ENCODE measurements at places on chromosomes 3 and 15.

DNA sequence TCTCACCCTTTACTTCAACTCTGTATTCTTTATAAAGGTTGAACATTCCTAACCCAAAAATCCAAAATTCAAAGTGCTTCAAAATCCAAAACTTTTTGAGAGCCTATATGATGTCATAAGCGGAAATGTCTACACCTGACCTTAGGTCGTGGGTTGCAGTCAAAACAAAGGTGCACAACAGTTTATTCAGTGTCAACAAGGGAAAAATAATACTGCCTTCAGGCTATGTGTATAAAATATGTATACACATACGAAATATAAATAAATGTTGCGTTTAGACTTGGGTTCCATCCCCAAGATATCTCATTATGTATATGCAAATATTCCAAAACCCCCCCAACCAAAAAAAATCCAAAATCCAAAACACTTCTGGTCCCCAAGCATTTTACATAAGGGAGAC is 90.9 kb downstream of the STAG1 start:
- no peak for DNase-seq

DNA sequence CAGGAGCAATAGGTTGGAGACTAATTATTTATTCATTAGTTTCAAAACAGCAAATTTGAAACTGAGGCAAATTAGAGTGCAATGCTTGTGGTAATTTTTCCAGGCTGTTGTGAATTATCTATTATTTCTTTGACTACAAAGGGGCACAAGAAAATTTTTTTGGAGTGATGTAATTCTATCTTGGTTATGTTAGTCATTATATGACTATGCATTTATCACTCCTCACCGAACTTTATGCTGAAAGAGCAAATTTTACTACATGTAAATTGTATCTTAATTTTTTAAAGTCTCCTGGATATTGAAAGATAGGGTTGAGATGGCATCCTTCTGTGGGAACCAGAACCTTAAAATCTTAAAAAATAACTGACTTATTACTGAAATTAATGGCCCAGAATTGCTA is 320.0 kb upstream of the ROBO1 start:
- no peak for DNase-seq

GRCh38 chr3:35262406-35262805 is 376.9 kb upstream of the ARPP21 start:
- DNase-seq, result no peak

GRCh38 chr3:74599564-74599963 is 14.9 kb downstream of the CNTN3 start:
- DNase-seq, result no peak

- no peak for DNase-seq
Observed at GRCh38 chr3:52014613-52015012, 18.9 kb upstream of the RPL29 start.

DNA sequence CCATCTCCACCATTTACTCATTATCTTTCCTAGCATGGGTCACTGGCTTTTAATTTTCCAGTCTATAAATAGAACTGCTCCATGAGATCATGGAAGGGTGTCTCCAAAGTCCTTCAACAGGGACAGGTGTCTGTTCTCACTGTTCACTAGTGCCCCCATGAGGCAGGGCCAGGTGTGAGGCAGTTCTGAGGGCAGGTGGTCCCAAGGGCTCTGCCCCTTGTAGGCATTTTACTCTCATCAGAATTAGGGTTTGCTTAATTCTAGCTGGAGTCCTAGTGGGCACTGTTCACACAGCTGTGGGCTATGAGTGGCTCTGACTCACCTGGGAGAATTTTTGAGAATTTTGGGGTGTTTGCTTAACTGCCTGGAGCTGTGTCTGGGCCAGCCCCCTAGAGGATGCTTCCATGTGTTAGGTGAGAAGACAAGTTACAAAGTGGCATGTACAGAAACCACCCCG is 248.0 kb upstream of the LYSMD4 start:
- no peak for DNase-seq

DNA sequence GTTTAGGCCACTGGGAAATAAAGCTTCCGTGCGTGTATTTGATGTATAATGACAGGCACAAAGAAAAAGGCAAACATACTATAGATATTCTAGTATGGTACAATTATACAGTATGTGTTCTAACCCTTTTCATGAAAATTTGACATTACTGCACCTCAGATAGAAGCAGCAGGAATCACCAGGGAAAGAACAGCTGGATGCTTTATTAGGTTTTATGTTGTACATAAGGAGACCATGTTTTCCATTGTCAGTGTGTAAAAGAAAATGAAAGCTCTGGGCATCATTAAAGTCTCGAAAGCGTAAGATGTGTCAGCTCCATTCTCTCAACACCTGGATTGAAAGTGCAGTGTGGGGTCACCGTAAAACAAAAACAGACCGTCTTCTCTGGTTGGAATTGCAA is 302.1 kb downstream of the ROBO2 start:
- DNase-seq, result no peak

DNA sequence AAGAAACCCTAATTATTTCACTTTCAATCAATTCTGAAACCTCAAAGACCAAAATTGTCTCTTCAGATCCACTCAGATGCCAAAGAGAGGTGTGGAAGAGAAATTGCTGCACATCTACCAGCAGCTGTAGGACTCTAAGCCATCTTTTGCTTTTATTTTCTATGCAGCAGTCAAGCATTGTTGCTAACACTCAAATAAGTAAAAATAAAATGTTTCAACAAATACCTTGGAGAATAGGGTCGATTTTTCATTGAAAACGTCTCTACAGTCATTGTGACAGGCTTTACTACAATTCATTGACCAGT is 66.4 kb upstream of the CFAP20DC start:
- DNase-seq, result no peak

DNA sequence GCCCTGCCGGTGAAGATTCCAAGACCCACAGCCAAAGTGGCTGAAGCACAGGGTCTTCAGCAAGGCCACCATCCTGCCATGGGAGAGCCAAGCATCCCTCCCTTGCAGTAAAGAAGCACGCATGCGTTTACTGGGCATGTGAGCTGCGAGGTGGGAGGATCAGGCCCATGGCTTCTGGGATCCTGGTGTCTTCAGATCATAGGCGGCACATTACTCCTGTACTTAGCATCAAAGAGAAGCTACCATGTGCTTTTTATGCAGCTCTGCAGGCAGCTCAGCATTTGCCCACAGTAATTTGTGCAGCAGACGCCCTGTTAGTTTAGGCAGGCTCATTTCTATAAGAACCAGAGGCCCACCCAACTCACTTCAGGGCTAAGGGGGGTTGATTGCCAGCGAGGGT is 45.7 kb downstream of the IDH2 start:
- no peak for DNase-seq

- no peak for DNase-seq
Observed at GRCh38 chr3:151285940-151286339, 7.6 kb upstream of the P2RY14 start.

GRCh38 chr15:49982584-49982983 is 136.4 kb downstream of the ATP8B4 start:
- DNase-seq, result no peak

- no peak for DNase-seq
Observed at GRCh38 chr3:179250803-179251476, at the start of gene KCNMB3. Gene KCNMB3 (minus strand): TSS chr3:179251114. CDS start chr3:179250990, 124 bp downstream.

DNA sequence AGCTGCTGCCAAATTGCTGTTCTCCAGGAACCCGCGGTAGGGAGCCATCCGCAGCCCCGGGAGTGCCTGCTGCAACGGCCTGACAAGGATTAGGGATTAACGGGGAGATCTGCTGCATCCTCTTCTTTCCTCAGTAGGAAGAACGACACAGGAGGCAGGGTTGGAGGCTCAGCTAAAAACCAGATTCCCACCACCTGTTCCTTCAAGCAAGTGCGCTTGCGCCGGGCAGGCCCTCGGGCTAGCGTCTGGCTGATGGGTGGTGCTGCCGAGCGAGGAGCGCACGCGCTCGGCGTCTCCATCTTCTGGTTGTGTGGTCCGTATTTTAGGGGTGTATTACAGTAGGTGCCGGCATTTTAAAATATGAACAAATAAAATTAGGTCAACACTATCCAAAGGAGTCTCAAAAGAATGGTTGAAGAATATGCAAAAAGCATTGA is 25.4 kb upstream of the SLC25A26 start:
- no peak for DNase-seq

- no peak for DNase-seq
Observed at GRCh38 chr3:124627501-124627908, 102.7 kb upstream of the UMPS start.

DNA sequence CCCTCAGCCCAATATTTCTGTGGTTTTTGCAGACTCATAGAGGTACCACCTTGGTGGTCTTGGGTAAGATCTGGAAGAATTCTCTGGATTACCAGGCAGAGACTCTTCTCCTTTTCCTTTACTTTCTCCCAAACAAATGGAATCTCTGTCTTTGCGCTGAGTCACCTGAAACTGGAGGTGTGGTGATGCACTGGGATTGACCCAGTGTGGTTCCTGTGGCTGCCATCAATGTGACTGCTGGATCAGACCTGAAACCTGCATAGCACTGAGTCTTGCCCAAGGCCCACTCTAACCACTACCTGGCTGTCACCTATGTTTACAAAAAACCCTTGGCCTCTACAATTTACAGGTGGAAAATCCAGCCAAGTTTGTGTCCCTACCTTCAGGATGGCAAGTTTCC is 295.3 kb downstream of the RBMS3 start:
- no peak for DNase-seq

DNA sequence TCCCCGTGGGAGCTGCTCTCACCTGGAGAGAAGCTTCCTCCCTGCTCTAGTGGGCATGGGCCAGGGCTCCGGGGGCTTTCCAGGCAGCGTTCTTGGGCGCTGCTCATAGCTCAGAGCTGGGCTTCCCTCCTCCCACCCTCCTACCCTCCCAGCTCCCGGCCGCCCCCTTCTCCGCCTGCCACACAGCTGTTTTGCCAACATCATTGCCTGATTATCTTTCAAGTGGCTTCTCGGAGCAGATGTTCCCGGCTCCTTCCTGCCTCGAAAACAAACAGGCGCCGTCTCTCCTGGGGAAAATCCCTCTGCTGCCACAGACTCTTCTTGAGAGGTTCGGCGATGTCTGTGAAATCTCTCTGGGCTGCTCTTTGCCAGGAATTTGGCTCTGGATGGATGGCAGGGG is 195.6 kb downstream of the RPLP1 start:
- no peak for DNase-seq

DNA sequence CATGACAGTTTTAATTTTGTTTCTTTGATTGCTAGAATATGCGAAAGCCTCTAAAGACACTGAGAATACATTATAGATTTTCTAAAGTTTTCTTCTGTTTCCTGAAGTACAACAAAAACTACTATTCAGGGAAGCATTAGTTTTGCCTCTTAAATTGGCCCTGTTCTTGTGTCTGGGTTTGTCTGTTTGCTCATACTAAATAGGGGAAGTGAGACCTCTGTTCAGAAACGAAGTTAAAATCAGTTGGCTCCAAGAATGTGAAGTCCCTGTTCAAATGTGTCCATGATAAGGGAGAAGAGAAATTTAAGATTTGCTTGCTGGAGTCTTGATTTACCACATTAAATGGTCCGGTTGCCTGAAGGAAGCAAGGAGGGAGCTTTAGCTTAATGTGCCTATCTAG is 327.3 kb upstream of the GBE1 start:
- DNase-seq, result no peak

- DNase-seq, result no peak
Observed at GRCh38 chr3:14518432-14518802, 21.7 kb downstream of the GRIP2 start.

- DNase-seq, result no peak
Observed at GRCh38 chr15:37076543-37076942, 23.8 kb downstream of the MEIS2 start.

GRCh38 chr15:62779036-62779770 is 263.3 kb upstream of the TPM1 start:
- no peak for DNase-seq

GRCh38 chr3:66722675-66723074 is 221.9 kb upstream of the LRIG1 start:
- no peak for DNase-seq

GRCh38 chr15:100310041-100310405 is 31.8 kb downstream of the ADAMTS17 start:
- no peak for DNase-seq

DNA sequence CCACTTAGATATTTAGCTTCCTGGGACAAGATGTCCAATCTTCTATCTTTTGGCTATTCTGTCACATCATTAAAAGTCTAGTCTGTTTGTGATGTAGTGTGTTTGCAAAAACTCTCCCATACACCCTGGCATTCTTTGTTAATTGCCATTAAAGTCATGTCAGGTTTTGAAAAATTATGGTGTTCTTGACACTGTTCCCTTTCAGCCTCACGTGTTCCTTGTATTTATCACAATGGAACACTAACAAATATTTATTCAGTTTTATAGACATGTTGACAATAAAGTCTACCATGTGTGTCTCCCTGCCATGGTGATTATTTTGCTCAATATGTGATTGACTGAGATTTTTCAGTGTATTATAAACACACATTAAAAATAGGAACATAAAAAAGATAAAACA is 9.4 kb upstream of the CACNA1D start:
- no peak for DNase-seq

GRCh38 chr3:134904241-134904771 is 109.2 kb downstream of the EPHB1 start:
- no peak for DNase-seq

DNA sequence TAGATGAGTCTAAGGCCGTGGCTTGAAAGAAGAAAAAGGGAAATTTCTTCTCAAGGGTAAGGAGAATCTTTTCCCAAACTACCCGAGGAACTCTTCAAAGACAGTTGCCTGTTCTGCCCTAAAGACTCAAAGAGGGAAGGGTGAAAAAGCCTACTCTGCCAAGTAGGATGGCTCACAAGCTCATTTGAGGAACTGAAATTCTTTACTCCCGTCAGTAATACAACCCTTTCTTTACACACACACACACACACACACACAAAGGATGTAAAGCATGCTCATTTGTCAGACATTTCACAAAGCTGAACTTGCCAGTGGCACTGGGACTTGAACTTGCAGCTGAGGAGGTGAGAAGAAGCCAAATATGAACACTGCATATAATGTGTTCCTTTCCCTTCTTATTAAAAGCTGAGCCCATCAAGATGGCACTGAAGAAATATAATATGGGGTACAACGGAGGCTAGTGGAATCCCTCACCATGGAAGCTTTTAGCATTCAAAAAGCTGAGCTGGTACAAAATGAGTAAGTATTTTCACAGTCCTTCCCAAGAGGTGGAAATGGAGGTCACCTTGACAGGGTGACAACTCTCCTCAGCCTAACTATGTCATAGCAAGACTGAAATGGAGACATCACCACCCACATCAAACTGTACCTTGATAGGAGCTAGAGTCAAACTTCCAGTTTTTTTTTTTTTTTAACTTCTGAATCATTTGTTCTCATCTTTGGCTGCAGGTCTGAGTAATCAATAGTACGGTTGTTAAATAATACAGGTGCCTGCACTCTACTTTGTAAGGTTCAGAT is 57.6 kb downstream of the TAFA4 start:
- no peak for DNase-seq

DNA sequence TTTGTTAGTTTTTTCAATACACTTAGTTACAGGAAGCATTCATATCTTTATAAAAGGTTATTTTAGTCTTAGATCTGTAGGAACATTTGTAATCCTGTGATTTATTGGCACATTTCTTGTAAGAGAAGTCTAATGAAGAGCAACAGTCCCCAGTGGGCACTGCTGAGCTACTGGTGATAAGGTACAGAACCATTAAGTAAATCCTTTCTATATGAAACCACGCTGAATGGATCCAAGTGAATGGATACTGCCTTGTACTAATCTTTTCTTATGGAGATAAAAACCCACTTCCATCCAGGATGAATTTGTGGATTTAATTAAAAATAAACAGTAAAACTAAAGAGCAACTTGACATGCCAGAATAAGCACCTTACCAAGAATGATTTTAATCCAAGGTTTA is 64.0 kb downstream of the SHQ1 start:
- DNase-seq, result no peak

Measured in esophagus squamous epithelium (tissue), 5 donors.